T-helper 2 cell (primary cell): ENCODE measurements at places on chromosomes 1 and 21.
A peak's percentile ranks its signal among the peaks of the same experiment; 100 is the strongest.

DNA sequence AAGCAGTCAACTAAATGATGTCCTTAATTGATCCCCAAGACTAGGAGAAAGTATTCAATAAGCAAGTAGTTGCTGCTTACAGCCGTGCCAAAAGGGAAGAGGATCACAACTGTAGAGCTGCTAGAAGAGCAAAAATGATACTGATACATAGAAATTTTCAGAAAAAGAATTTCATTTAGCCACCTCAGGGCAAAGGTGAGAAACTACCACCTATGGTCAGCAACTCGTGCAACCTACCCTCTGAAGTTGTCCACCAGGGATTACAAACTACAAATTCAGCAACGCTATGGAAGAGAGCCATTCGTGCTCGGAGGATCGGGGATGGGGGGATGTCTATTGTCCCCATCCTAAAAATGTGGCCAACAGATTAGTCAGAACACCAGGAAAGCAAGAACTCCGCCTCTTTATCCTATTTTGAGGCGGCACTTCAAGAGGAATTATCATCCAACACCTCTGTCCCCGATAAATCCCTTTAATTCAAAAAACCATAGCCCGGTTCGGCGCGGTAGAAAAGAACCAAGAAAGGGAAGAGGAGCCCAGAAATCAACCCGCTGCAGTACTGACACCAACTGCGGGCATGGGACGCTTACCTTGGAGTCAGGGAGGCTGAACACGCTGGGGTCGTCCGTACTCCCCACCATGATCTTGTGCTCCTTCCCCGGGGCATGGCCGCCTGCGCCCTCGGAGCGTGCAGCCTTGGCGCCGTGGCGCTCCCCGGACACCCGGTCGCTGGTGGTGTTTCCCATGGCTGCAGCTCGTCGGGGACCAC, 687 bp downstream of the PRKAB2 start:
- no peak for DNase-seq

DNA sequence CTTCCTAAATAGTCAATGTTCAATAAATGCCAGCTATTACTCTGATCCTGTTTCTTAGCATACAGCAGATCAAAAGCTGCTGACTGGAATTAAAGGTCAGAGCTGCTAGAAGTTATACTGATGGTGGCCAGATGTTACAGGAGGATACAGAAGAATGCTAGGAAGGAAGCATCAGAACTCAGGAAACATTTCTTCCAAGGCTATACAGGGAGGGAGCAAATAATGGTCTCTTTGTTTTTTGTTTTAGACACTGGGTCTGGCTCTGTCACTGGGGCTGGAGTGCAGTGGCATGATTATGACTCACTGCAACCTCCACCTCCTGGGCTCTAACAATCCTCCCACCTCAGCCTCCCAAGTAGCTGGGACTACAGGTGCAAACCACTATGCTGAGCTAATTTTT, 175.5 kb downstream of the RGS7 start:
- DNase-seq = no peak

- DNase-seq = no peak
Observed at GRCh38 chr21:33028773-33029384, 3.1 kb downstream of the OLIG2 start.

GRCh38 chr21:45356653-45357435, 48.1 kb upstream of the COL18A1 start:
- DNase-seq = no peak

GRCh38 chr1:154760469-154760933, 109.6 kb downstream of the KCNN3 start:
- DNase-seq = peak; percentile 61

GRCh38 chr1:29234471-29234870, 1.9 kb upstream of the PTPRU start:
- DNase-seq = no peak

GRCh38 chr1:7008331-7008730, 223.1 kb downstream of the CAMTA1 start:
- DNase-seq = no peak

DNA sequence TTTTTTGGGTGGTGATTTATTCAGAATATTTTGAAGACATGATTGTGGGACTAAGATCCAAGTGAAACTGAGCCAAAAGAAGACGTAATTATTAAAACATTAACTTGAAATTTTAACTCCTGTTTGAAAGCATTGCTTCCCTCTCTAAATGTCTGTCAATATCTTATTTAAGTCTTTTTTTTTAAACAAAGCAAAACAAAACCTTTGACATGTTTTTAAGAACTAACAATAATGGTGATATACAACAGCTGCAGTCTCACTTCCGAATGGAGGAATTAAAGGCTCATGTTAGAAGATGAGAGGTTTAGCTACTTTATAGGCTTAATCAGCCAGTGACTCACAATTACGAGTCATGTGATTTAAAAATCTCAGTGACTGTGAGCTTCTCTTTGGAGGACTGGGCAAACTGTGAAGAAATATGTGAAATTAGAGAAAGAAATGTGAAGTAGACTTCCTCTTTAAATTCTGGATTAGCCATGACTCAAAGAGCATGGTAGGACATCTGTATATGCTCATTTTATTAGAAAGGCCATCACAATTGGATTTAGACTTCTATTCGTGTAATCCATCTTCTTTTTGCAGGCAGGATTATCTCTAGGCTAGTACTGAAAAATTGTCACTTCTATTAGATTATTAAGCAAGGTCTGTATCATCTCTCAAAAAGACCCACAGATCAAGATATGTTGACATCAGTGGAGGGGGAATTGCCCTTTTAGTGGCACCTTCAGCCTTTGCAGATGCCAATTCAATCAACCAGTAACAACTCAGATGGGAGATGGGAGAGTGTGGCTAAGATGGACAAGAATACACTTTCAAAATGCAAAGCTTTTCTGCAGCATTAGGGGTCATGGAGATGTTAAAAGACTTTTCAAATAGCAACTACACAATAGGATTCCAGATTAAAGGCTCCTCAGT, 28.7 kb downstream of the KCNA3 start:
- DNase-seq = no peak

- DNase-seq = no peak
Observed at GRCh38 chr21:45403133-45403824, 1.7 kb upstream of the COL18A1 start.

GRCh38 chr21:44379991-44380865, 26.8 kb downstream of the TRPM2 start:
- no peak for DNase-seq

GRCh38 chr1:53417074-53417511, 42.1 kb upstream of the DMRTB1 start:
- DNase-seq = no peak

- no peak for DNase-seq
Observed at GRCh38 chr21:36663033-36663855, 35.7 kb upstream of the SIM2 start.

- peak; percentile 70 for DNase-seq
Observed at GRCh38 chr1:234230414-234230862, 142.8 kb upstream of the COA6 start.

GRCh38 chr1:38312753-38313152, 266.2 kb upstream of the POU3F1 start:
- no peak for DNase-seq

DNA sequence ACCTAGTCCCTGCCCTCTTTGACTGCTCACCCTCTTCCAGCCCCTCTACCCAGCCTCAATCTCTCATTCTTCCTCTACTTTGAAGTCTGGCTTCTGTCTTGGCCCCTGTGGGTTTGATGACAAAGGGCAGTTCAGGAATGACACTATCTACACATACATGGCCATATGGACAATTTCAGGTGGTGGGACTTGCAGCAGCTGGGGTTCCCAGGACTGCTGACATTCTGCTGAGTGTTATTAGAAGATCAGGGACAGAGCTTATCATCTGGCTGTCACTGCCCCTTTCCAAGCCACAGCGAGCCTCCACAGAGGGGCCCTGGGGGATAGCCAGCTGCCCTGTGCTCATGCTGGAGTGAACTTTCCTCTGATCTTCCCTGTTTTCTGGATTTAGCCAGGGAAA, 97.4 kb upstream of the IPO9 start:
- no peak for DNase-seq

GRCh38 chr1:63323865-63324778, 1.8 kb downstream of the FOXD3 start:
- no peak for DNase-seq

DNA sequence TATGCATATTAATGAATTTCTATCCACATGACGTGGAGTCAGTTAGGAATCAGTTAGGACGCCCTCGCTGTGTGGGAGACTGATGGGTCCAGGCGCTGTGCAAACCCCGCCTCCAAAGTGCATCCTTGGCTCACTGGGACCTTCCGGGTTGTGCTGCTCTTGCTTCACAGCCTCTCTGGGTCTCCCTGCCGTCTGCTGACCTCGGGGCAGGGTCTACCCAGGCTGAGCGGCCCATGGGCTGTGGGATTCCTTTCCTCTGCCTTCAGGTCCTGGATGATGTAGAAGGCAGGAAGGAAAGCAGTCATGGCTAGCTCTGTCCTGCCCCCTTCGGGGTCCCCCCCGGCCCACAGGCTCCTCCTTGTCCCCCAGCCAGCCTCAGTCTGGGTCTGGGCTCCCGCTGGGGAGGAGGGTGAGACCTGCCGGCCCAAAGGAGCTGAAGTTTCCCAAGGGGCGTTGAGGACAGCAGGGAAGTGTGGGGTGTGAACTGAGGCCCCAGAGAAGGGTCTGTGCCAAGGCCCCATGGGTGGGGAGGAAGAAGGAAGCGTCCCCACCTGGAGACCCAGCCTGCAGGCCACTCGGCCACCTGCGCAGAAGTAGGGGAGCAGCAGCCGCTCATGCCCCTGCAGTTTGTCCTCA, 24.6 kb upstream of the CDK11A start:
- no peak for DNase-seq

- no peak for DNase-seq
Observed at GRCh38 chr1:68287241-68287640, 54.9 kb upstream of the WLS start.

GRCh38 chr1:19756480-19756879, 43.2 kb downstream of the TMCO4 start:
- DNase-seq = no peak

- no peak for DNase-seq
Observed at GRCh38 chr21:36860736-36861594, 105.5 kb downstream of the HLCS start.

DNA sequence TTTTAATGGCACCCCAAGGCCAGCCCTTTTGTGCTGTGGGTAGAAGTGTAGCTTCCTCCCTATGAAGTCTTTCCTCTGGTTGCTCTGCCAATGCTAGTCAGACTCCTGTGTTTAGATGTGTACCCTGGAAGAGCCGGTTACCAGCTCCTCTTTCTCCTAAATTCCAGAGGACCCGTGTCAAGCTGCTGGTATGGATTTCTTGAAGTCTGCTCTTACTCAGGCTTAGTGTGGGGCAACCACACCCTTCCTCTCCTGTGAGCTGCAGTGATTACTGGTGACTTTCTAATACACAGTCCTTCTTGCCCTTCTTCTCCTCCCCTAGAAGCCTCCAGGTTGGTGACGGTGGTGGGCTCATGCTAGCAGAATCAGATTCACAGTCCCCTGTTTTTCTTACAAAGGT, 74.1 kb upstream of the AKT3 start:
- DNase-seq = no peak

GRCh38 chr1:153347856-153348255, 785 bp downstream of the PGLYRP4 start:
- no peak for DNase-seq

- no peak for DNase-seq
Observed at GRCh38 chr1:56302878-56303277, 276.5 kb downstream of the PLPP3 start.

GRCh38 chr1:29527314-29528004, 291.1 kb downstream of the PTPRU start:
- DNase-seq = no peak

DNA sequence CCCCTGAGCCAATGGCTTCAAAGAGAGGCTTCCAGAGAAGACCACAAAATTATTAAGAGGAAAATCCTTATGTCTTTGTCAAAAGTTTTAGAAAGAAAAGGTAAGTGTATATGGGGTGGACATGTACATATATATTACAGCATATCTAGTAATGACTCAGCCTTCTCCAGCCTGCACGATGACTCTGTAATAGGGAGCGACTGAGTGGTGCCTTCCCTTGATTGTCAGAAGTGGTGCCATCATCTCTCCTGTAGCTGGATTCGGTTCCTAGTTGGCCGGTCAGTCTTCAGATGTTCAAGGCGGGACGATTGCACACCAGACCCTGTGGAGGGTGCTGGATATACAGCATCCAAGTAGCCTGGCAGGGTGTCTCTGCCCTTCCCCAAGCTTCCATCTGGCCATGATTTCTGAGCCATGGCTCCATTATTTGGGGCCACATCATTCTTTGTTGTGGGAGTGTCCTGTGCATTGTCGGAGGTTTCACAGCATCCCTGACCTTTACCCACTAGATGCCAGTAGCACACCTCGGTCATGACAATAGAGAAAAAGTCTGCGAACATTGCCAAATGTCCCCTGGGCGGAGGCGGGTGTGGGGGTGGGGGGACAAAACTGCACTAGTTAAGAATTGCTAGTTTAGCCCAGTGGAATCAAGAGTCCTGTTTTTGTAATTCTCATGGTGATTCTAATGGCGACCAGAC, 206.2 kb upstream of the KAZN start:
- no peak for DNase-seq

DNA sequence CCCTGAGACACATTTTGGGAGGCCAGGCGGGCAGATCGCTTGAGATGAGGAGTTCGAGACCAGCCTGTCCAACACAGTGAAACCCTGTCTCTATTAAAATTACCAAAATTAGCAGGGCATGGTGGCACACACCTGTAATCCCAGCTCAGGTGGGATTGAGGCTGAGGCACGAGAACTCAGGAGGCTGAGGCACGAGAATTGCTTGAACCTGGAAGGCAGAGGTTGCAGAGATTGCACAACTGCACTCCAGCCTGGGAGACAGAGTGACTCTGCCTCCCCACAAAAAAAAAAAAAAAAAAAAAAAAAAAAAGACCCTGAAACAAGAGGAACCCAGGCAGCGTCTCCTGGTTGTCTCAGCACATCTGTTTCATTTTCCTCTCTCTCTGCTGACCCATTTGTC, 24.2 kb downstream of the PGM1 start:
- DNase-seq = no peak

- DNase-seq = no peak
Observed at GRCh38 chr1:41417335-41417682, 56.1 kb downstream of the FOXO6 start.

DNA sequence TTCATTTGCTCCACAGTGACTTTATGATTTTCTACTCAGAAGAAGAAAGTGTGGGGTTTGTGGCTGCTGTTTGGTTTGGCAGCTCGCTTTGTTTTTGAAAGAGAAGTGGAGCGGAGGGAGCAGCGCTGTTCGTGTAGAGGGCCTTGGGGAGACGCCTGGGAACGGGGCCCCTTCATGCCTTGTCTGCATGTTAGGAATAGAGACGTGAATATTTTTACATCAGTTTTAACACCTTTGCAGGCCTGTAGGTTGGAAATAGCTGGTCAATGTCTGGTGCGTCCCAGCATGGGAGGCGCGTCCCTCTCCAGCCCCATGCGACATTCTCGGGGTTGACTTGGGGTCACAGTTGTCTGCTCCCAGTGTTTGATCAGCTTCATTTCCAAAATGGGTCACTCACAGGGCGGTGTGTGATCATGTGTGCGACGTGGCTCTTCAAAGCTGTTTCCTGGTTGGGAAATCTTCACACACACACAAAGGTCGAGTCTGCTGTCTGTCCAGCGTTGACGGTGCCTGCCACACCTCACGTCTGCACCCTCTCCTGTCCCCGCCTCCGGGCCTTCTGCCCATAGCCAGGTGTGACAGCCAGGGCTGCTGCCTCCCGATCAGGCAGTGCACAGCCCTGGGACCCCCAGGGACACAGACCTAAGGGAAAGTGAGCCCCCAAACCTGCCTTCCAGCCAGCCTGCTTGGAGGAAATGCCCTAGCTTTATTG, 149.2 kb downstream of the PSMG1 start:
- DNase-seq = no peak

GRCh38 chr21:34826836-34827235, 158.0 kb downstream of the CLIC6 start:
- no peak for DNase-seq
